Activated CD8-positive, alpha-beta T cell treated with anti-CD3 and anti-CD28 coated beads for 36 hours (primary cell): ENCODE measurements at places on chromosomes 12 and 14. TPM values are rescaled to one million over a fixed set of nuclear protein-coding genes. Genes with fewer than 3 reads are reported as not detected.

DNA sequence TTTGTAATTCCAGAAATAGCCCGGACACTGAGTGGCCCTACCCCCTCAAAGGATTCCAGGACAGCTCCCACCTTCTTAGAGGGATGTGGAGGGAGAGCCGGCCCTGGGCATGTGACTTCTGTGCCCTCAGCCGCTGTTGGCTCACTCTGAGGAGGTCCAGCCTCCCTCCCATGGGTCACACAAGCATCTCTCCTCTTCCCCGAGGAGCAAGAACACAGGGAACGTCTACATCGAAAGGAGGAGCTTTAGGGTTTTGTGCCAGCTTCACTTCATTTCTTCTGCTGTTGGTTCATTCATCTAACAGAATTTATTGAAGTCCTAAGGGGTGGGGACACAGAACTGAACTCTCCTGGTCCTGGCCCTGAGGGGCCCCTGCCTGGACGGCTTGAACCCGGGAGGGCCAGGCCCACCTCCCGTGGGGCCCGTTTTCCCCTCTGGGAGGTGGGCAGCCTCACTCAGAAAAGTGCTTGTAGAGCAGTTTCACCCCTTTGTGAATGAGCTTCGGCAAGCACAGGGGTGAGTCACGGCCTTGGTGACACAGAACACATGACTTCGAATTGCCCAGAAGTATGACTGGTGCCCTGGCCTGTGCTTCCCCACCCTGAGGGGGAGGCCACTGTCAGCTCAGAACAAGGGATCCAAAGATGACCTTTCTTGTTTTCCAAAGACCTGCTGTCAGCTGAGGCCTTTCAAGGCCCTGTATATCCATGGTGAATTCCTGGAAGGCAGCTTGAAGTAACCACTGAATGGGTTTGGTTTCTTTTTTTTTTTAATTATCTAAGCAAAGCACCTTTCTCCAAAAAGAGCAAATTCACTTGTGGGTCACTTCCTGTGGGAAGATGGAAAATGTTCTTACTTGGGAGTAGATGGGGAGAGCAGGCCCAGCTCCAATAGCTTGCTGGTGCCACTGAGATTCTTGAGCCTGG, 39.2 kb downstream of the NFKBIA start:
- peak overlapping the region; percentile 94 for H3K27ac ChIP-seq
- H3K36me3 ChIP-seq, result no peaks in the 10 kb centered on the region
- no peaks in the 10 kb centered on the region for H3K27me3 ChIP-seq
- peak; percentile 95 for DNase-seq
- H3K4me3 ChIP-seq, result peak overlapping the region; percentile 49

- H3K4me1 ChIP-seq, result no peaks in the 10 kb centered on the region
- H3K36me3 ChIP-seq, result no peaks in the 10 kb centered on the region
- no peak for DNase-seq
- H3K4me3 ChIP-seq, result no peak overlapping the region
Observed at GRCh38 chr12:7304456-7304855, 584 bp downstream of the ACSM4 start.

PAX9 gene
- not detected for total RNA-seq

GRCh38 chr12:75890141-75890540, 141.4 kb downstream of the PHLDA1 start:
- peaks cover 24% of the 10 kb centered on the region for H3K27me3 ChIP-seq
- DNase-seq, result no peak
- peaks cover 11% of the 10 kb centered on the region for H3K4me1 ChIP-seq

DNA sequence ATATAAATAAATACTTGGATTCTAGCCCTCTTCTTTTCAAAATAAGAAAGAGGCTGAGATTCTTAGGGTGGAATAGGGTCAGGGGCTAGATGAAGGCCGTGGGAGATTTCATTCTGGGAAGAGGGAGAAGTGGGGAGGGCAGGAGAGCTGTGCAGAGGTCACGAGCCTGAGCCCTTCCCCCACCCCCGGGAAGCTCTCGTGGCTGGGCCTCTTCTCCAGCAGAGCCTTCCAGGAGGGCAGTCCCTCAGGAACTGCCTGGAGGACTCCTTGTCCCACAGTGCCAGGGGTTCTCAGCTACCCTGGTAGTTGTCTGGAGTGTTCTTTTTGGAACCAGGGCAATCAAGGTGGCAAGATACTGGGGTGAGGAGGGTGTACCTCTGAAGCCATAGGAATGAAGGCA, 94.0 kb downstream of the ESR2 start:
- no peak overlapping the region for H3K27ac ChIP-seq
- H3K4me3 ChIP-seq, result no peak overlapping the region
- H3K36me3 ChIP-seq, result peaks cover 2% of the 10 kb centered on the region
- H3K4me1 ChIP-seq, result peaks cover 10% of the 10 kb centered on the region

GRCh38 chr12:92673756-92674155, 29.0 kb upstream of the PLEKHG7 start:
- H3K36me3 ChIP-seq, result no peaks in the 10 kb centered on the region
- no peak overlapping the region for H3K4me3 ChIP-seq
- no peak overlapping the region for H3K27ac ChIP-seq
- peaks cover 3% of the 10 kb centered on the region for H3K27me3 ChIP-seq

GRCh38 chr14:96482986-96483385, 19.2 kb upstream of the PAPOLA start:
- no peaks in the 10 kb centered on the region for H3K4me1 ChIP-seq
- no peak overlapping the region for H3K27ac ChIP-seq
- no peak for DNase-seq
